ENCODE measurements at places on chromosomes 11 and 22. TPM values are rescaled to one million over a fixed set of nuclear protein-coding genes. Genes with fewer than 3 reads are reported as not detected.

DNA sequence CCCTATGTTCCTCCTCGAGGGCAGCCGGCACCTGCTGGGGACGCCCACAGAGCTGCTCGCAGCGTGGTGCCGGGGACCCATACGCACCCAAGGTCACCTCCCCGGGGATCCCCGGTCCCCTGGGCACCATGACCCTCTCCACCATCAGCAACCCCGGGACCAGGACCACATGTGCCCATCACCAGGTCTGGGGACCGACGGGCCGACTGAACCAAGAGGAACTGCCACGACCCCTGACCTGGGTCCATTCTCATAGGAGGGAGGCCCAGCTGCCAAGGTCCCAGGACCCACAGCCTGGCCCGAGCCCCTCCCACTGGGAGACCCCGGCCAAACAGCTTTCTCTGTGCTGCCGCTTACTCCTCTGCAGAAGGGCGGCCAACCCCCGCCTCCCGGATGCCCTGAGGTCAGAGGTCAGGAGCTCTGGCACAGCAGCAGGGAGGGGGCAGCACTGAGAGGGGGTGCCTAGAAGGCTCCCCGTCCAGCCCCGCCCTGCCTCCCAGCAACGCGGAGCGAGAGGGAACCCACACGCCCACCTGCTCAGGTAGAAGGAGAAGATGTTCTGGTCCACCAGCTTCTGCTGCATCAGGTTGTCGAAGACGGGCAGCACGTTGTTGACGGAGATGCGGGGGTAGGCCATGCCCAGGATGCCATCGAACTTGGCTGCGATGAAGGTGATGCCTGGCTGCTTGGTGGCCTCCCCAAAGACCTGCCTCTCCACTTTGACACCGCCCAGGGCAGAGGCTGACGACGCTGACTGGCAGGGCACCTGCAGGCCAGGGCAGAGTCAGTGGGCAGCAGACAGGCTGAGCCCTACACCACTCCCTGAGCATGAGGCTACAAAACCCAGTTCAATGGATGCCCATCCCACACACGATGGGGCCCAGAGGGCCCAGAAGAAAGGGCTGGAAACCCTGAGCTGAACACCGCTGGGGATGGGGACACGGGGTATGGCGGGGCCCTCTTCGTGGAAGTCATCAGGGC lies 6.6 kb downstream of the CTSD start:
- DNase-seq, result no peak

ATP5MG gene
- 346 TPM for polyA plus RNA-seq

- DNase-seq, result no peak
These were observed 76.6 kb upstream of the UCP3 start for GRCh38 chr11:74085542-74085892.

DNA sequence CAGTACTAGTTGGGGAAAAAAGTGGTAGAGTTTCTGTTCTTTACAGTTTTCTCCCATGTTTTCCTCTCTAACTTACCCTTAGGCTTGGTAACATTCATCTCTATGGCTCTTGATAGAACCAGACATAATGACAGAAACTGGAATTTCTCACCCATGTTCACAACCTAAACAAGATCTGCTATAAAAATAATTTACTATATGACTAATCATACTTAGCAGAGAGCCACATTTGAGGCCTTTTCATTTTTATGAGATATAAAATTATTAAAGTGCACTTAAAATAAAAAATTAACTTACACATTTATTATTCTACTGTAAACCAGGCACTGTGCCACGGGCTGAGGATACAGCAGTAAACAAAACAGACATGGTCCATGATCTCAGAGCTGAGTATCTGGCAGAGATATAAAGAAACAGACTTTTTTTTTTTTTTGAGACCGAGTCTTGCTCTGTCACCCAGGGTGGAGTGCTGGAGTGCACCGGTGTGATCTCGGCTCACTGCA lies 98.1 kb downstream of the GAB2 start:
- peak; percentile 7 for DNase-seq

OR52E5 gene
- polyA plus RNA-seq, result not detected

- DNase-seq, result no peak
These were observed 182.2 kb downstream of the MAML2 start for GRCh38 chr11:96160732-96161306.

DNA sequence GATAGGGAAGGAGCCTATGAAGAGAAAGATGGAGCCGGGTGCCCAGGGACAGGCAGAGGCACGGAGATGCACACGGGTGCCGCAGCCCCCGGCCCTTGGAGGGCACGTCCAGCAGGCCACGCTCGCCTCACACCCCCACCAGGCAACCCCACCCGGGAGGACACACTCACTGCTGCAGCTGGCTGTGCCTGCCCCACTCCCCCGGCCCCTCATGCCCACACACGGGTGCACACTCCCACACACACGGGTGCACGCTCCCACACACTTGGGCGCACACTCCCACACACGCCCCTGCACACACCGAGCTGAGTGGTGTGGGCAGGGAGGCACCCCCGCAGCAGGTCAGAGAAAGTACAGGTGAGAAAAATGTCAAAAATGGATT lies 1.1 kb downstream of the MOB2 start:
- no peak for DNase-seq

DNA sequence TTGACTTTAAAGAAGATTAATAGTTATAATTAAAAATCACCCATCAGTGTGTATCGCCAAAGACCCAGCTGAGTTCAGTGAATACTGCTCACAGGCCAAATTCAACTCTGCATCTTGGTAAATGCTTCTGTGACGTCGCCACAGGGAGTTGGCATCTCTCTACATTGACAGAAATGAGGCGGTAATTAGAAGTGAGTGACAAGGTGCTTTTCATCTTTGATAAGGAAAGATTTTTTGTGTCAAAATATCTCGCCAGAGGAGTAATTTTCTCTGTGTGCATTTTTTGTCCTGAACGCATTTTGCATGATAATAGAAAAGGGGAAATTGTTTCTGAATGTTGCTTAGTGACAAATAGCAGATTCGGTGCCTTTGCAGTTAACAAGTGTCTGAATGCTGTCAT lies 345.8 kb downstream of the CNTN5 start:
- DNase-seq, result no peak

TMEM45B gene
- not detected for polyA plus RNA-seq

DNA sequence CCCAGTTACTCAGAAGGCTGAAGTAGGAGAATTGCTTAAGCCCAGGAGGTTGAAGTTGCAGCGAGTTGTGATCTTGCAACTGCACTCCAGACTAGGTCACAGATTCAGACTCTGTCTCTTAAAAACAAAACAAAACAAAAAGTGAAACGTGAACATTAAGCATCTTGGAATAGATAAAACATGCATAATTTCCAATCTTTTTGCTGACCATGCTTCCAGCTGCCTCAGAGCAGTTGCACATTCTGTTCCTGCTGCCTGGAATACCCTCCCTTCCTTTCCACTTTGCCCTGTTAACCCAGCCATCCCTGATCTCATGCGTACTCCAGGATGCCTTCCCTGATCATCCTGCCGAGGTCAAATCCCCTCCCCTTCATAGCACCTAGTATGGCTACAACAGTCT lies 718 bp upstream of the CCDC88B start:
- no peak for DNase-seq

GRCh38 chr11:30457087-30457486 lies 129.1 kb downstream of the MPPED2 start:
- no peak for DNase-seq

- no peak for DNase-seq
These were observed 1.3 kb downstream of the DENND5A start for GRCh38 chr11:9263840-9264315.

PTPRJ gene
- 5.2 TPM for polyA plus RNA-seq

DNA sequence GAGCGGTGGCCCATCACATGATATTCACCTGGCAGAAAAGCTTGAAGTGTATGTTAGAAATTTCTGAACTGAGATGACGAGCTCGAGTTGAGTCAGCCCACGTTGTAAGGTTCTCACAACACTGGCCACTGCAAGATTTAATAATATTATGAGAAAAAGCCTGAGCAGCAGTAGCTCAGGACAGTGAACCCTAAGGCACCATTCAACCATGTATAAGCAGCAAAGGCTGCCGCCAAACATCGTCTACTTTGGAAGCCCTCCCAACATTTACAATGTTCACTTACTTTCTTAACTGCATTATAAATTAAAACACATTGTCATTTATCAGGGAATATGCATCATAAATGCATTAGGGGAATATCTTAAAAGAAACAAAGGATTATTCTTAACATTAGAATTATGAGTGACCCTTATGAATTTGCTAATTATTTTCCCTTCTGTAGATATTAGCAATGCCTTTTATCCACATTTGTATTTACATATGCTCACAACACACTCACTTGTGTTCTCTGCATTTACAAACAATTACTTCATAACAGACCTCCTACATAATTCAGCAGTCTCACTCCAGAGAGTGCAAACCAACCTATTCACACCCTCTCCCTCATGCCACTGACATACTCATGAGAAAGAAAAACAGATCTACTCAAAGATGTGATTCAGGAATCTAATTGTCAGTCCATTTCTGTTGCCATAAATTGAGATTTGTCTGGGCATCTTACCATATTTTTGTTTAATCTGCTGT lies 57.7 kb upstream of the CARD18 start:
- no peak for DNase-seq

- no peak for DNase-seq
These were observed 463.0 kb downstream of the NTM start for GRCh38 chr11:131833366-131833765.

- no peak for DNase-seq
These were observed 24.4 kb upstream of the DGCR8 start for GRCh38 chr22:20055654-20056053.

GRCh38 chr11:100908746-100909145 lies 220.9 kb downstream of the PGR start:
- no peak for DNase-seq

DNA sequence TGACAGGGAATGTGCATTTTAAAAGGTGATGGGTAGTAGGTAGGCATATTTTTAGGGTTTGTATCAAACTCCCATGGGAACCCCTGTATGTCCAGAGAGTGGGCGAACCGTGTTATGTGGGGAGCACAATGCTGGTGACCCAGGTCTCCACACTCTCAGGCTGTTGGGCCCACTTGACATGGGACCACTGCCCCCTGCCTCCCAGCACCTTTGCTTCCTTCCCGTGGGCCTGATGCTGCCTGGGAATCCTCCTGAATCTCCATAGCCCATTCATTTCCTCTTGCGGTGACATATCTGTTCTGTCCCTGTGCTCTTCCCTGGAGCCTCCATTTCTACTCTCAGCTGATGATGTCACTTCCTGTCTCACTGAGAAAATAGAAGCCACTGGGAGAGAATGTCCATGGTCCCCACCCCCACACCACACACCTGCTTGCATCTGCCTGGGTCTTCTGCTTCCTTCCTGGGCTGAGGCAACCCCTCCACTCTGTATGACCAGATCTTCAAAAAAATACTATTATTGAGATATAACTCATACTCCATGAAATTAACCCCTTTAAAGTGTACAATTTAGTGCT lies 55.8 kb upstream of the THY1 start:
- no peak for DNase-seq

HOATZ gene
- polyA plus RNA-seq, result 0.24 TPM

FOLR1 gene
- polyA plus RNA-seq, result 0.21 TPM

TCF20 gene
- polyA plus RNA-seq, result 14.1 TPM

- no peak for DNase-seq
These were observed 343.9 kb upstream of the CADM1 start for GRCh38 chr11:115848080-115848479.

- DNase-seq, result no peak
These were observed 111.8 kb upstream of the MTMR2 start for GRCh38 chr11:96035740-96036078.

ZNF214 gene
- 1.9 TPM for polyA plus RNA-seq

PRG3 gene
- not detected for polyA plus RNA-seq

DNA sequence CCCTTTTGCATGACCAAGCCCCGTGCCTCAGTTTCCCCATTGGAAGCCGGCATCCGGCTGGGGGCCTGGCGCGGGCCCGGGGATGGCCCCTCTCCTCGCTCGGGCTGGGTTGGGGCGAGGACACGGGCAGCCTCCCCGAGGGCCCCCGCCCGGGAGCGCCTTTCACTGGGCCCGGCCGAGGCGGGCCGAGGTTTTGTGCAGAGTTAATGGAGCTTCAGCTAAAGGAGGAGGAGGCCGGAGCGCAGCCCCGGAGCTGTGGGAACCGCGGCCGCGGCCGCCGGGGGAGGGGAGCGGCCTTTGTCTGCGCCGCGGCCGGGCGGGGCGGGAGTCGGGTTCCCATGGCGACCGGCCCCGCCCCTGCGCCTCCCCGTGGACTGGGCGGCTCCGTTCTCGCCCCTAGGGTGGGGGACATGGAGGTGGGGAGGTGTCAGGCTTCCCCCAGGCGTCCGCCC lies 1.4 kb upstream of the MAPK11 start:
- DNase-seq, result no peak

DNA sequence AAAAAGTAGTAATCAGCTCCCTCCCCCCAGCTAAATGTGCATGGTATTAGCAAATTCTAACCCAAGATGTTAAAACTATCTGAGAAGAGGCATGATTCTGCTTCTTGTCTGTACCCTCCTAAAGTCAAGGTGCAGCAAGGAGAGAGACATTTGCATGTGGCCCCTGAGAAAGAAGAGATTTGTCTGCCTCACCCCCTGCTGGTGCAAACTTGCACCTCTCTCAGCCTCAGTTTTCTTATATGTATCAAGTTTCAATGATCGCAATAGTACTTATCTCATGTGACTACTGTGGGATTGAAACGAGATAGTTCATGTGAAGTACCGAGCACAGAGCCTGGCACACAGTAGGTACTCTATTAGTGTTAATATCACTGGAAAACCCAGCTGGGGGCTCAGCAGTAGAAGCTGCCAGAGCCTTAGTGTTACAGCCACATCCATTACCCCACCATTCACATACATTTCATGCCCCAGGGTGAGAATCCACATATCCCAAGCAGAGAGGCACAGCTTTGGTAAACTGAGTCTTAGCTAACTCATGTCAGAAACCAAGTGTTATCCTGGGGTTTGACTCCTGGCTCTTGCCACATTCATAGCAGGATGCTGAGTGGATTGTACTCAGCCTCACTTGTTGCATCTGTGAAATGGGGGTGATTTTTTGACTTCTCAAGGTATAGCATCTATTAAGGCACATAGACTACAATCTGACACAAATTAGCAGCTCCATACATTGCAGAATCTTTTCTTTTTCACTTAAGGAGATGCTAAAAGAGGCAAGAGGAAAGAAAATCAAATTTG lies 24.9 kb downstream of the CD44 start:
- no peak for DNase-seq

- no peak for DNase-seq
These were observed 35.3 kb downstream of the ARAP1 start for GRCh38 chr11:72716788-72717435.

OR8D2 gene
- polyA plus RNA-seq, result not detected

DNA sequence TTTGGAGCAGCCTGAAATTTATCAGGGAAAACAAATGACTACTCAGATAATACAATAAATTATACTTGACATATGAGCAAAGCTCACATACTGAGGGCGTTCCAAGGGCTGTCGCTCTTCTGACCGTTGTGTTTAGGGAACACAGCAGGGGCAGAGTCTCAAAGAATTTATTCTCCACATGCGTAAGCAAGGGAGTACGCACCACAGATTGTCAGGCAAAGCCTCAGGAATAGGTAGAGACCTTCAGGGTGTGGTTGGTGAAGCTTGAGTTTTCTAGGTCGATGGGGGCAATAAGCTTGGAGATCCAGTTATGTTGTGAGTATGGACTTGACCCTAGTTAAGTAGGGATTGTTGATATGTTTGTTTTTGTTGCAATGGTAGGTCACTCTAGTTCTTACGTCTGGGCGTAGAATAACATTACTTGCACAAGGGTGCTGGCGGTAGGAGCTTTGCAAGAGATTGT lies 830 bp downstream of the ACAT1 start:
- no peak for DNase-seq

- no peak for DNase-seq
These were observed 8.9 kb downstream of the HPX start for GRCh38 chr11:6431861-6432260.

GRCh38 chr11:114956566-114956965 lies 278.2 kb downstream of the NXPE2 start:
- no peak for DNase-seq
